Activated CD8-positive, alpha-beta memory T cell treated with anti-CD3 and anti-CD28 coated beads for 1 hour (primary cell): ENCODE measurements at places on chromosomes 11 and 22.

GRCh38 chr11:70756341-70756740, 358.0 kb downstream of the CTTN start:
- DNase-seq: no peak

DNA sequence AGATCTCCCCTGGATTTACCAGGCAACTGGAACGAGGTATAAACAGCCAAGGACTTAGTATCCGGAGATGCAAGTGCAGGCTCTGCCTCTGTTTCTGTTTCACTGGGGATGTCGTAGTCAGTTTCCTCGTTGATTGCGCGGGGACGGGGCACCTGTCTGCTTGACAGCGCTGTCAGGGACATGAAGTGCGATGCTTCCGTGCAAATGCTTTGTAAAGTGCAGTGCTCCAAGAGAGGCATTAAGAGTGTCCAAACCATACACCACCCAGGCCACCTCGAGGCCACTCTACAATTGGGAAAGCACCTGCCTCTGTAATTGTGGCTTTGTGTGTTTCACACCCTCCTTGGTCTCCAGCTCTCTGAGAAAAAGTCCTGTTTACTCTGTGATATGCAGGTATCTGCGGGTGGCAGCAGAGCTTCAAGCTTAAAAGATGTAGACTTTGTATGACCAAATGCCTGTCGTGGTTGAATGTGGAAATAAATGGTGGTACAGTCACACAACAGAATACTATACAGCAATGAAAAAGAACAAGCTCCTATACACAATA, 18.6 kb upstream of the CD5 start:
- no peak for DNase-seq

GRCh38 chr22:27401321-27401720, 400.2 kb downstream of the MN1 start:
- DNase-seq: no peak

DNA sequence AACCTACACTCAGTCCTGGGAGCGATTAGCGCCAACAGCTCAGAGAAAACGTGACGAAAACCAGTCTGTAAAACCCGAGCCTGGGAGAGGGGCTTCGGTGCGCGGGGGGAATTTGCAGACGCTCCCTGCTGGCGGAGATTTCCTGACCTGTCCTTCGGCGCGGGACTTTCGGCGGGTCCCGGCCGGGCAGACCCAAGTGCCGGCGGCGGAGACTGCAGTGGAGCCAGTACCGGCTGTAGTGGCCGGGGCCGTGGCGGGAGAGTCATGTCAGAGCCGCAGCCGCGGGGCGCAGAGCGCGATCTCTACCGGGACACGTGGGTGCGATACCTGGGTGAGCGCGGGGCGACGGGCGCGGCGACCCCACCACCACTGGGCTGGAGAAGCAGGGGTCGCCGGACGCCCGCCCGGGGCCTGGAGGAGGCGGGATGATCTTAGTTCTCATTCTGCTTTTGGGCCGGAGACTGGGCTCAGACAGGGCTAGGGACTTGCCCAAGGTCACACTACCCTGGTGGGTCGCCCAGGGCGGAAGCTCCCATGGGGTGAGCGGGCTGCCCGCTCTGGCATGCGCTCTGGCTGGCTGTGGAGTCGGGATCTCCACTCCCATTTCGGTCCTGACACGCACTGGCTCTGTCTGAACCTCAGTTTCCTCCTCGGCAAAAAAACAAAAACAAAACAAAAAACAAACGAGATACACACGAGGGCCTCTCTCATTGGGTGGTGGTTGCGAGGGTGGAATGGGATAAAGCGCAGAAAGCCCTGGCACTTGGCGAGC, at the start of gene MTFP1:
TSS of gene MTFP1 (plus strand) at position 153 of the 772 bp plus-strand sequence. CDS start at position 265, 112 bp downstream.
- no peak for DNase-seq

- DNase-seq: no peak
Measured at GRCh38 chr11:1236316-1237127, 13.7 kb downstream of the MUC5B start.

DNA sequence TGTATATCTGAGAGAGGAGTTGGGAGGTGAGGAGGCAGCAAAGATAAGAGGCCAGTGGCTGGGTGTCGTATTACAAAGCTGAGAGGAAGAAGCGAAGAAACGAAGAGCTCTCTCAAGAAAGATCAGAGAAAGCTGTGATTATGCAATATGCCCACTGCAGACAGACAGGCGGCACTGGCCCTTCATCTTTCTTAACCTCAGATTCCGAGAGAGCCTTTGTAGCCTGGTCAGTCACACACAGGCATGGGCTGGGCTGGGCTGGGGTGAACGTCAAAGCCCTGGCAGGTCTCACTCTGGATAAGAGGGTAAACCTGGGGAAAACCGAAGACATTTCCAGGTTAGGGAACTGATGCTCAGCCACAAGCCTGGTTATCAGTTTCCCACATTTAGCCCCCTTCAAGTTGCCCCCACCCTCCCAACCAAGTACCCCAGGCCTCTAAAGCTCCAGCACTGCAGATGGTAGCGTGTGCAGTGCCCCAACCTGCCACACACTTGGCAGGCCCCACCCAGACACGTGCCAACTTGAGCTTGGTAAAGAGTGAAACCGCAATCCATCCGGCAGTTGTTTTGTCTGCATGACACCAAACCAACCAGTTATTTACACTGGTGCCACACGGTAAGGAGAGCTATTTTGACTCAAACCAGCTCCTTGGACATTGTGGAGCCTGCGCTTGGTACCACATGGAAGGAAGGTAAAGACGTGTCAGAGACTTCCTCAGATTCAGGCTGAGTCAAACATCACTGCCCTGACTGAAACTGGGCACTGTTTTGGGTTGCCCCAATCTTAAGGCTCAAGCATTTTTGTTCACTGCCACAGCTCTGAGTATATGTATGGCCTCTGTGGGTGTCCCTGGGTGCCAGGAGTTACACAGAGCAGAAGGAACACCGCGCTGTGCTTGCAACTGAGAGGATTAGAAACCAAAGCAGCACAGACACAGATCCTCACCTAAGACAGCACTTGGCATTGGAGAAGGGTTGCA, 135.9 kb downstream of the FDX1 start:
- DNase-seq: no peak

- DNase-seq: no peak
Measured at GRCh38 chr11:106082096-106082495, 4.6 kb downstream of the AASDHPPT start.

GRCh38 chr11:110710628-110711381, 1.4 kb downstream of the ARHGAP20 start:
- DNase-seq: no peak

GRCh38 chr22:33707581-33707980, 212.7 kb downstream of the LARGE1 start:
- DNase-seq: no peak
